Activated T-helper 1 cell treated with anti-CD3 and anti-CD28 coated beads, Interleukin-12 subunit alpha, Interleukin-12 subunit beta, Interleukin-2, Interleukin-4 antibody, amounts not matched to agents 30 ng/mL and 10 ng/mL and 1 ng/mL, durations not matched to agents 14 hours and 24 hours and 36 hours (primary cell): ENCODE measurements at places on chromosomes 16 and 17. TPM values are rescaled to one million over a fixed set of nuclear protein-coding genes. Genes with fewer than 3 reads are reported as not detected.

The GLIS2 gene
- 0.54 TPM in 2 replicates for total RNA-seq

The KCNH4 gene
- total RNA-seq: 1.7 and 1.9 TPM in 2 replicates

GRCh38 chr16:52597772-52598483 lies 51.0 kb upstream of the TOX3 start:
- no peaks in the 10 kb centered on the region for H3K27me3 ChIP-seq
- no peak overlapping the region for H3K27ac ChIP-seq
- H3K4me3 ChIP-seq: no peak overlapping the region
- H3K36me3 ChIP-seq: no peaks in the 10 kb centered on the region
- no peaks in the 10 kb centered on the region for H3K4me1 ChIP-seq
- no peak for DNase-seq

- H3K27ac ChIP-seq: no peak overlapping the region
- no peaks in the 10 kb centered on the region for H3K27me3 ChIP-seq
- H3K4me3 ChIP-seq: no peak overlapping the region
- H3K36me3 ChIP-seq: peaks cover 16% of the 10 kb centered on the region
- H3K4me1 ChIP-seq: peaks cover 13% of the 10 kb centered on the region
These were observed 6.8 kb downstream of the MGRN1 start for GRCh38 chr16:4631444-4631843.

GRCh38 chr16:73949574-73950320 lies 346.9 kb upstream of the PSMD7 start:
- H3K27me3 ChIP-seq: no peaks in the 10 kb centered on the region
- no peak for DNase-seq
- no peak overlapping the region for H3K27ac ChIP-seq
- H3K4me1 ChIP-seq: no peaks in the 10 kb centered on the region

GRCh38 chr16:75261590-75262078 lies 10.2 kb upstream of the BCAR1 start:
- no peak for DNase-seq
- H3K36me3 ChIP-seq: no peaks in the 10 kb centered on the region
- H3K4me3 ChIP-seq: no peak overlapping the region
- no peaks in the 10 kb centered on the region for H3K4me1 ChIP-seq

- peaks cover 42% of the 10 kb centered on the region for H3K27me3 ChIP-seq
- peak overlapping the region; percentile 79 for H3K4me3 ChIP-seq
- H3K4me1 ChIP-seq: peaks cover 15% of the 10 kb centered on the region
- DNase-seq: no peak
- no peak overlapping the region for H3K27ac ChIP-seq
These were observed 899 bp downstream of the ACE start for GRCh38 chr17:63477480-63478440.

- no peaks in the 10 kb centered on the region for H3K36me3 ChIP-seq
- no peak overlapping the region for H3K4me3 ChIP-seq
- H3K27me3 ChIP-seq: no peaks in the 10 kb centered on the region
- H3K4me1 ChIP-seq: no peaks in the 10 kb centered on the region
These were observed 37.6 kb upstream of the PIRT start for GRCh38 chr17:10875430-10875851.

DNA sequence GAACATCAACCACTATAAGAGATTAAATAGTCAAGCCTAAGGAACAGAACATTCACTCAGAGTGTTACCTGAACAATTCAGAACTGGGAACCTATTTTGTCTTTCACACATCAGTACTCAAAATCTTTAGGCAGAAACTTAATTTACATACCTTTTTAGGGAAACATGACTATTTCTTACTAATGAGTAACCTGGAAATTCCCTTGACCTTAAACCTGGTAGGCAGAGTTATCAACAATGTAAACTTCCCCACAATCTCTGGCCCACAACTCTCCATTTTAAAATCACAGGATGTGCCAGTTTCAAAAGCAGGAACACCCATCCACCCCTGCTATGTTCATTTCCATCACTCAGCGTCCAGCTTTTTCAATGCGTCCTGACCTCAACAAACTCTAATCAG lies 132.9 kb upstream of the ANKFN1 start:
- peak overlapping the region; percentile 27 for H3K27ac ChIP-seq
- peaks cover 2% of the 10 kb centered on the region for H3K36me3 ChIP-seq
- H3K4me3 ChIP-seq: no peak overlapping the region
